ENCODE measurements at places on chromosomes 7 and 10.

GRCh38 chr10:77673101-77673500, 35.5 kb upstream of the KCNMA1 start:
- no peak for DNase-seq

- DNase-seq, result no peak
These were observed 30.0 kb downstream of the PRLHR start for GRCh38 chr10:118565301-118566075.

- DNase-seq, result no peak
These were observed 762.4 kb downstream of the GRID1 start for GRCh38 chr10:85604136-85604725.

DNA sequence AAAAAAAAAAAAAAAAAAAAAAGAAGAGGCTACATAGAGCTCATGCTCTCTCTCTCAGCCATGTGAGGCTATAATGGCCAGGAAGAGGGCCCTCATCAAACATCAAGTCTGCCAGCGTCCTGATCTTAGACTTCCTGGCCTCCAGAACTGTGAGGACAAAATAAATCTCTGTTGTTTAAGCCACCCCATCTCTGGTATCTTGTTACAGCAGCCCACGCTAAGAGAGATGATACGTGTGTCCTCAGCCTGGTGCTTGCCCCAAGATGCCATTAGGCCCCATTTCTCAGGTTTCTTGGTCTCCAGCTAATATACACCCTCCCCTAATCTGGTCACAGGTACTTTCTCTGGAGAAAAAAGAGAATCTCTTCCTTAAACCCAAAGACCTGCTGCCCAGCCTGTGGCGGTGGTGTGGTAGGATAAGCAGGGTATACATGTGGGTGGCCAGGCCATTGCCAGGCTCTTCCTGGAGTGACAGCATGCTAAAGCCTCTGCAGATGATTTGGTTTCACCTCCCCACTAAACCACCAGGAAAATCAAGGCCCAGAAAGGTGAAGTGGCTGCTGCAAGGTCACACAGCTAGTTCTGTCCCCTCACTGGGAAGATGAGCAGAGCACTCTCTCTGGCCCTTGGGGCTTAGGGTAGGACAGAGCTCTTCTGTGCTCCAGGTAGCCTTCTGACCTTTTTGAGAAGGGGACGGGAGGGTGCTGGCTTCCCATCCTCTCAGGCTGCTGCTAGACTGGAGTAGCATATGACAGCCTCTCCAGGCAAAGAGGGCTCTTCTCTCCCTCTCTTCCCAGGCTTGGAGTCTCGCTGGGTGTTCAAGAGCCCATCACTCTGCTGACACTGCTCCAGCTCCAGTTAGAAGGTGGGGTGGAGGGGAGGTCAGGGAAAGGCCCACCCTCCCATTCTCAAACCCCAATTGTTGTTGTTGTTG, 5.2 kb downstream of the SPOCK2 start:
- no peak for DNase-seq

- no peak for DNase-seq
These were observed 293.8 kb upstream of the NFE2L3 start for GRCh38 chr7:25858200-25858524.

- DNase-seq, result no peak
These were observed 33.0 kb downstream of the TMEM106B start for GRCh38 chr7:12244129-12244528.

DNA sequence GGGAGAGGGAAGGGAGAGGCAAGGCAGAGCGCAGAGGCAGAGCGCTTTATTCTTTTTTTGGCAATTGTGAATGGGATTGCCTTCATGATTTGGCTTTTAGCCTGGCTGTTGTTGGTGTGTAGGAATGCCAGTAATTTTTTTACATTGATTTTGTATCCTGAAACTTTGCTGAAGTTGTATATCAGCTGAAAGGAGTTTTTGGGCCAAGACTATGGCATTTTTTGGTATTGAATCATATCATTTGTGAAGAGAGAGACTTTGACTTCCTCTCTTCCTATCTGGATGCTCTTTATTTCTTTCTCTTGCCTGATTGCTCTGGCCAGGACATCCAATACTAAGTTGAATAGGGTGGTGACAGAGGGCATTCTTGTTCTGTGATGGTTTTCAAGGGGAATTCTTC, 291.3 kb downstream of the REEP3 start:
- DNase-seq, result no peak

- no peak for DNase-seq
These were observed 58.1 kb upstream of the MSMB start for GRCh38 chr10:46104071-46104585.

GRCh38 chr10:94059178-94059883, 65.6 kb downstream of the PLCE1 start:
- DNase-seq, result no peak

All from stimulated activated CD8-positive, alpha-beta memory T cell treated with anti-CD3 and anti-CD28 coated beads, Interleukin-4, amount 100 ng/mL, for 1 hour (primary cell).